ENCODE measurements at places on chromosomes 1 and 21.

DNA sequence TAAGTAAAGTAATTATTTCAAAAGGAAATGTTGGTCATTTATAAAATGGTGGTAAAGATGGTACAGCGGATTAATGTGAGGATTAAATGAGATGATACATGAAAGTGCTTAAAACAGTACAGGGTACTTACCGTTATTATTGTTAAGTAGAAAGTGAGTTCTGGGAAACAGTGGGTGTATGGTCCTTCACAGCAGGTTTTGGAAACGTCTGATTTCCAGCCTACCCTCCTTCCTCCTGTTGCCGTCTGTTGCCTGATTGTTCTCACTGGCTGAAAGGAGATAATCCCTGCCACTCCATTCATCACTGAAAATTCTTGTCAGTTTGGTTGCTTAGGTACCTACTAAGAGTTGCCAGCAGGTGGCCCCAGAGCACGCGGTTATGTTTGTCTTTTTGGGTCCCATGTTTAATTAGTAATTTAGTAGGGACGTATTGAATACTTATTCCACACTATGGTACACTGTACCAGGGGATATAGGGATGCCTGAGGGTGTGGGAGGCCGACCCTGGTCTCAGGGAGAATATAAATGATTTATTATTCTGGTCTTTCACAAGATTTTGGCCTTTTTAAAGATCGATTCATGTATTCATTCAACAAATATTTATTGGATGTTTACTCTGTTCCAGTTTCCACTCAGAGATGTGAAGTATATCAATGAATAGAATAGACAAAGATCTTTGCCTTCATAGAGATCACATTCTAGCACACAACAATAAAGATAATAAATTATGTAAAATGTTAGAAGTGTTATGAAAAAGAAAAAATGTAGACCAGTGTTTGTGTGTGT, 30.8 kb upstream of the RPTN start:
- DNase-seq = peak; percentile 82

DNA sequence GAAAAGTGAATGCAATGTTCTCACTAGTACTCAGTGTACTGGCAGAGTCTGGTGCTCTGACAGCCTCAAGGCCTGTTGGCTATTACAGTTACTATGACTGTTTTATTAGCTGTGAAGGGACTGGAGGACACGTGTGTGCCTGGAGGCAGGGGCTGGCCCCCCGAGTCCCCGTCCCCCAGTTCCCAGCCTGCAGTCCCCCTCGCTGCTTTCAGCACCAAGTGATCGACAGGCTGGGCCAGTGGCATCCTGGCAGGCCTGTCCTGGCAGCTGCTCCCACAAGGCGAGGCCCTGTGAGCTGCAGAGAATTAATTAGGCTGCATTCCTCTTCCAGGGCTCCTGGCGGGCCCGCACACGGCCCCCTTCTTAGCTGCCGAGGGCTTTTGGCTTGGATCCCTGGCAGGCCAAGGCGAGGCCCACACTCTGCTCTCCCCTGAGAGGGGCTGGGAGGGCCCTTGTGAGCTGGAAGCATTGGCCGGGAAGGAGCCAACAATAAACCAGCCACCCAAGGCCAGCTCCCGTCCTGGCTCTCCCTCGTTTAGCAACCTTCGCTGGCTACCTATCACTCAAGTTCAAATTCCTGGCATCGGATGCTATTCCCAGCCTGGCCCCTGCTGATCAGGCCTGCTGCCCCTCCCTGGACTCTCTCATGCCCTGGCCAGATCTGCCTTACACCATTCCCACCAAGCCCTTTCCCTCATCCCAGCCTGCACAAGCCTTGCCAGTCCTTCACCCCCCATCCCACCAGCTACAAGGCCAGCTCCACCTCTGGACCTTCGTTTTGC, 9.8 kb downstream of the EDN2 start:
- no peak for DNase-seq

DNA sequence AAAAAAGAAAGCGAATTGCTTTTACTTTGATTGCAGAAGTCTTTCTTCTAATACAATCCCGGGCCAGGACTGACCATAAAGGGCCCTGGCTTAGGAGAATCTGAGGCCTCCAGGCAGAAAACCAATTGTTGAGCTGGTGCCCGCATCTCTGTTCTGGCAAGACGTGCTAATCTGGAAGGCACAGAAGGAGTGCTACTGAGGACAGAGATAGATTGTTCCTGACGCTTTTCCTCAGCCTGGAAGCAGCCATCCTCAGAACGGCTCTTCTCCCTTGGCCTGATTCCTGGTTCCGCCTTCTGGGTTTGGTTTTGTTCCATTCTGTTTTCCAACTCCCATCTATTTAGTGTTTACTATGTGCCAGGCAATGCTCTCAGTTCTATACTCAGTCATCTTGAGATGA, 44.8 kb upstream of the SPOCD1 start:
- no peak for DNase-seq

- DNase-seq = no peak
These were observed 86.5 kb upstream of the TNR start for GRCh38 chr1:175829845-175830244.

DNA sequence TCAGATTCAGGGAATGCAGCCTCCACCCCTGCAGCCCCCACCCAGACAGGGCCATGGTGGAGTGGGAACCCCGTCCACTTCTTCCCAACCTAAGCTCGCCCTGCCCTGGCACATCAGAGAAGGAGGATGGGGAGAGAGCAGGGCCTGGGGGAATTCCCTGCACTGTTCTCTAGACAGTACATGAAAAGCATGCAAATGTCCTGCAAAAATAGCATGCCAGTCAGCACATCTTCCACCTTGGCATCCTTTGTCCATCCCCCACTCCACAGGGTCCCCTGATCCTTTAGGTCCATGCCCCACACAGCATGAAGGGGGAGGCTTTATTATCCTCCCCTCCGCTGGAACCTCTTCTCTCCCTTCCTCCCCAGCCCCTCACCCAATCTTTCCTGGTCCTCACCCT, 35.0 kb upstream of the RD3 start:
- DNase-seq = no peak

- no peak for DNase-seq
These were observed 1.2 kb upstream of the CRCT1 start for GRCh38 chr1:152513081-152513480.

DNA sequence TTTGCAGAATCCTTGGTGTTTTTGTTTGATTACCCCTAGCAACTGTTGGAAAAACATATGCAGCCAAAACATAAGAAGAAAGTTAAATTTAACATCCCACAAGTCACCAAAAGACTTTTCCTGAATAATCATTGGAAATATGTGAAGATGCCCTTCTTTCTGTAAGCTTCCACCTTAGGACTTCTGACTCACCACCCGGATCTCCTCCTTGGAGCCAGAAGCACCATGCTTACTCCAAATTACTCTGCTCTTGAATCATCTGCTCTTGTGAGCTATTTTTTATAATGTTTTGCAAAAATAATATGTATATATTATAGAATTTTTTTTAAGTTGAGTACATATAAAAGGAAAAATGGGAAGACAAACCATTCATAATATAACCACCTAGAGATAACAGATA, 391.7 kb downstream of the KCTD3 start:
- no peak for DNase-seq

DNA sequence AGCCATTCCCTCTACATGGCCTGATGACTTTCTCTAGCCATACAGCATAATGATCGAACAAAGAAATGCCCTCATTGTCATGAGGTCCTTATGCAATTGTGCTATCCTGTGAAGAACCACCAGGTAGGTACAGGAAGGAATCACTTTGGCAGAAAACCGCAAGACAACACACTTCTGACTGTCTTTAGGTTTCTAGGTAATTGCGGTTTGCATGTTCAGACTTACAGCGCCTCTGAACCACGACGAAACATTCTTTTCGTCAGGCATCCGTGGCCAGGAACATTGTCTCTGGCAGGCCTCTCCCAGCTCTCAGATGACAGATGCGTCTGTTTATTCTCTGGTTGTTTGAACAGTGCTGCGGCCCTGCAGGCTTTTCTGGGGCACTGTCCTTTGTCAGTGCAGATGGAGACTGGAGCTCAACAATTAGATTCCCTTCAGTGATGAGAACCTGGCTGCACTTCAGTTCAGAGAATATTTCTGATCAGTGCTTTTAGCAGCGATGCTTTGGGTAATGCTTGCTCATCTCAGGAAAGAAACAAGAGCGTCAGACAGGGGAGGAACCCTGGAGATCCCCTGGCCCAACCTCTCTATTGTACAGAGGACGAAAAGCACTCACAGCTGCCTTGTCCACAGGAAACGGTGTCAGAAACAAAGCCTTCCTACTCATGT, 63.4 kb downstream of the B3GALT5 start:
- DNase-seq = peak; percentile 3

DNA sequence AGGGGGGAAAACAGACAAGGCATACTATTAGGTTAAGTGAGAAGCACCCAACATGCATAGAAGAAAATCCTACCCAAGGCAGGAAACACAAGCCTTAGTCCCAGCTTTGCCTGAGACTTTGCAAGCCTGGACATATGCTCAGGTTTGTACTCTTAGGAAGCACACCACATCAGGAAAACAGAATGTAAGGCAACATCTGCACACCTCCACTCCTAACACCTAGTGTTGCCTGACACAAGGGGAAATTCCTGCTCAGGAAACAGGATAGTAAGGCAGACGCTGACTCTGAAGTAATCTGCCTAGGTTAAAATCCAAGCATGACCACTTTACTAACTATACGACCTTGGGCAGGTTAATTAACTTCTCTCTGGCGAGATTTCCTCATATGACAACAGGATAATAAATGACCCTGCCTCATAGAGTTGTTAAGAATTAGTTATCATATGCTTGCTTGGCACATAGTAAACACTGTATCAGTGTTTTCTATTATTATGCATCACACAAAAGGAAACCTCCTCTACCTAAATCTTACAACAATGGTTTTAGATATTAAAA, 119.8 kb downstream of the ZZZ3 start:
- DNase-seq = peak; percentile 19

- no peak for DNase-seq
These were observed 32.1 kb upstream of the HMGN1 start for GRCh38 chr21:39381009-39381408.

DNA sequence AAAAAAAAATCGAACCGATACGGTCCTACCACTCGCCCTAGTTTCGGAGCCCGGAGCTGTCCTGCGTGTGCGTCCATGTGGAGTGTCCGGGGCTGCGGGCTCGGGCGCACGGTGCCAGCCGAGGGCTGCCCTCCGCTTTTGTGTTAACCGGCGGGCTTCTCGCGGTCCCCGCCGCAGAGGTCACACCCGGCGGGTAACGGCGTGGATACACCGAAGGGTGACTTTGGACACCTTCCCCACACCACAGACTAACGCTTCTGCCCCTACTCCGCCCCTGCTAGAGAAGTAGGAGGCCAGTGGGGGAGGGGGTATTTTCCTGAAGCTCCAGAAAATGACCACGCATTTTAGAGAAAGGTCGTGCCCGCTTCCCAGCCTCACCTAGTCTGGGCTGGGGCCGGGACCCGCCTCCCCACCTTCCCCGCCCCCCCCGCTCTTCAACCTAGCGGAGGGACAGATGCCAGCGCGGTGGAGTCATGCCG, 609 bp upstream of the ATF3 start:
- no peak for DNase-seq

DNA sequence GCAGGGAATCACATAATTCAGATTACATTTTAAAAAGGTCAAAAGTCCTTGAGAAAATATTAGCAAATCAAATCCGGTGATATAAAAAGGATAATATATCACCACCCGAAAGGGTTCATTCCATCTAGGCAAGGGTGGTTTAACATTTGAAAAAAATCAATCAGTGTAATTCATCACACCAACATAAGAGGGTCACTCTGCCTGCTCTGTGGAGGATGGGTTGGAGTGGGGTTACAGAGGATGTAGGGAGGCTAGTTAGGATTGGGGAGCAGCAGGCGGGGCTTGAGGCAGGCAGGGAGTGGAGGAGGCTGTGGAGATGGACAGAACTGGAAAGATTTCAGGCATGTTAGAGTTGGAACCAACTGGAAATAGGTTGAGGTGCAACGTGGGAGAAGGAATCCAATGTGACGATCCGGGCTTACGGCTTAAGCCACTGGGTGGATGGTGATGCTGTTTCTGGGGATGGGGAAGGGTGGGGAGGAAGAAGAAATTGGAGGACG, 12.5 kb downstream of the ADORA1 start:
- DNase-seq = no peak

GRCh38 chr1:201137579-201138310, 10.8 kb upstream of the ASCL5 start:
- DNase-seq = peak; percentile 19

- no peak for DNase-seq
These were observed 81.6 kb upstream of the DISP3 start for GRCh38 chr1:11397151-11397901.

DNA sequence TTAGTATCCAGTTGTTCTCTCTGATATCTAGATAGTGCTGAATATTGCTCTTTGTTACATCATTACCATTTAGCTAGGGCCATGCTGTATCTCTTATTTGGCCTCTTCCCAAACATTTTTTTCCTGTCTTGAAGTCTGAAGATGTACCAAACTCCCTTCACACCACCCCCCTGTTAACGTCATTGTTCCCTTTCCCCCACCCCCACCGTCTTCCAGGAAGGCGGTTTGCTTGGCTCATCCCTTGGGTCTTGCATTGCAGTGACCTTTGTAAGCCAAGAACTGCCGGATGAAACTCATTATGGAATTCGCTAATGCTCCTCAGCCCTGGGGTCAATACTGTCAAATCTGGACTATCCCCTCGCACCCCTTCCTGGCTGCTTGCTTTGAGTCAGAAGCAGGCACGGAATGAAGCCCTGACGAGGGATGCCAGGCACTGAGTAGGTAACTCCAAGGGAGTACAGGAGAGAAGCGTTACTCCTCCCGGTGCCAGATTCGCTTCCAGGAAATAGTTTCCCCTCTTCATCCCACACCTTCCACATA, 283.1 kb downstream of the TM2D1 start:
- peak; percentile 35 for DNase-seq

GRCh38 chr1:93549131-93549530, 101.2 kb downstream of the FNBP1L start:
- no peak for DNase-seq

DNA sequence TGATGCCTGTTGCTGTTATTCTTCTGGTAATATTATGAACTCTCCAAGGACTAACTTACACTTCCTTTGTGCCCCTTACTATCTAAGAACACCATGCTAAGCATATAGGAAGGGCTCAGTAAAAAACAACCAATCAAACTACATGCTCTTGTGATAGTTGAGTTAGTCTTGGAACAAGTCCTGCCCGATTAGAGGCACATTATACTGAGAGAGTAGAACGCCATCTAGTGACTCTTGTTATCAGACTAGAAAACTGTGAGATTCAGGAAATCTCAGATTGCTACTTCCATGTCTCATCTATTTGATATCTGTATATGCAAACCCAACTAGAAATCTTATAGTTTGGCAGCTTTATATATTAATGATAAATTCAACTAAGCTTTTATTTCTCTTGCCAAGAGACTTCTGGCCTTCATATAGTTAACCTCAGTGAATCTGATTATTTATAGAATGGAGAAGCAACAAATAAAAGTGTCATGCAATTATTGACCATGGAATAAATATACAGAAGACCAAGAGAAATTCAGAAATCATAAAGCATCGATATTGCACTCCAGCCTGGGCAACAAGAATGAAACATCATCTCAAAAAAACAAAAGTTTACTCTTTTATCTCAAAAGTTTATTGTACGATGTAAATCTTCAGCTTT, 7.8 kb upstream of the SRRM1 start:
- peak; percentile 77 for DNase-seq

DNA sequence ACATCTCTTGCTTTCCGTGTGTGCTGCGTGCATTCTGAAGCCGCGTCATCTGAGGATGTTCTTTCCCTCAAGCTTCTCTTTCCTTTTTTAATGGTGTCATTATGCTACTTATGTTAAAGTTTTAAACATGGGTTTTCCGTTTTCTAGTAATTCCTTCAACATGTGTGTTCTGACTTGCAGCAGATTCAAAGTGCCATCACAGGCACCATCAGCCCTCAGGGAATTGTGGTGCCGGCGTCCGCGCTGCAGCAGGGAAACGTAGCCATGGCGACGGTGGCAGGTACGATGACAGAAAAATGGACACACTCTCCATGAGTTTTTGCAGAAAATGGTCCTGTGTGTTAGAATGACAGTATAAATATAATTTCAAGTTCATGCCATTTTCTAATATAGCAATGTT, 42.4 kb downstream of the PKNOX1 start:
- DNase-seq = no peak

All from dermis blood vessel endothelial cell (primary cell).